A172 (cell line): ENCODE measurements at places on chromosomes 3 and 15.

GRCh38 chr3:79810581-79810980, 42.8 kb upstream of the ROBO1 start:
- DNase-seq: no peak

- no peak for DNase-seq
These were observed 83.9 kb upstream of the TGFBR2 start for GRCh38 chr3:30522476-30522875.

GRCh38 chr15:31255732-31256377, 70.8 kb upstream of the KLF13 start:
- DNase-seq: no peak

DNA sequence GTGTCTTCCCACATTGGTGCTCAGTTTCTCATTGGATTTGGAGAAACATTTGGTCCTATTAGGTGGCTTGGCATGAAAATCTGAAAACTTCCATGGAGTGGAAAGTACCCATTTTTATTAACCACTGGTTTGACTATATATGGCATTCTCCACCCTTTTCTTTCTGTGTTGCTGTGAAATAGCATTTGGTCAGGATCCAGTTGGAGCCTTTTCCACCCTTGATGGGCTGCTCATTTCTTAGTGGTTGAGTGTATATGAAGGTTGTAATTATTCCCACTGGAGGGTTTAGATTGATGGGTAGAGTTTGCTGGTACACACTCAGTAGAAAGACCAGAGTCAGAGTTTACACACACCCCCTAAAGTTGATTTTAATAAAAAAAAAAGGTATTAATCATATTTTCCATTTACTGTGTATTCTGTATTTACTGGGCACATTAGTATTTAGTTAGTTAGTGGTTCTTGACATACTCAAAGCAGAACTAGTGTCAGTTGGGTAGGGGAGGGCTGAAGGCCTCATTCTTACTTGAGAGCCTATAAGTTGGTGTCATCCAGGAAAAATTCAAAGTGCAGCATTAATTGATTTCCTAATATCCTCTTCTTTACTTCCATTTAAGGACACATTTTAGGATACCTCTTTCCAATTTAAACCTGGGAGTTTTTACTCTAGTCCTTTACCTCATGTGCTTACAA, 69.5 kb downstream of the FLNB start:
- no peak for DNase-seq

DNA sequence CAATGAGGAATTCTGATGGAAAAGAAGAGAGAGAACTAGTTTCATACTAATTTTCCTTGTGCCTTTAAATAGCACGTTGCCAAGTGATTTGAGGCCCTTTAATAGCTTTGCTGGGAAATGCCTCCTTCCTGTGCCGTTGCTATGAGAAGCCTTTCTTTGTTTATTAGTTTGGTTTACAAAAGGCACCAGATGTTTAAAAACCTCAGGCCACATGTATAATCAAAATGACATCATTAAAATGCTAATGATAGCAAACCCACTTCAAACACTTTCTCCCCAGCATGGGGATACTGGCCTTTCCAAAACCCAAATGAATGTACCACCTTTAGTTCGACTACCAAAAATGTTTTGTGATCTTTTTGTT, 50.0 kb upstream of the TBC1D23 start:
- DNase-seq: peak; percentile 16

- DNase-seq: no peak
These were observed 21.3 kb upstream of the XYLB start for GRCh38 chr3:38325256-38325655.

GRCh38 chr3:188520466-188520865, 366.5 kb downstream of the LPP start:
- DNase-seq: no peak

GRCh38 chr15:51099185-51099584, 4.5 kb upstream of the TNFAIP8L3 start:
- no peak for DNase-seq

DNA sequence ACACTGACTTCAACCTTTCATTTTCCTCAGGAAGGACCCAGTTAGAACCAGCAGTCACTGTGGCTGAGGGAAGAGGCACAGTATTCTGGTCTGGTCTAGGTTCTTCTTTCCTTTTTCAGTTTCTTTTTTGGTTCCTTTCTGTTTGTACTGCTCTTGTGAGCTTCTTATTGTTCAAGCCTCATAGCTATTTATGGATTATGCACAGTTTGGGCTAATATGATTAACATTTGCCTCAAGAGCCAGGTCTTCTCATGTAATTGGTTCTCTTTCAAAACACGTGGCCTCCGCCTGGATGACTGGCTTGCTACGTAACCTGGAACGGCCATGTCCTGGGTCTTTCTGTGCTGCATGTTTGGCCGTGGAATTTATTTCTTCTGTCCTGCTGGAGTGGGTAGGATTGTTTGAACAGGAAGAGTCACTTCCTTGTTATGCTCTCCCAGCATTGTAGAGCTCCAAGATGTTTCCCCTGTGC, 43.3 kb downstream of the RBMS3 start:
- DNase-seq: peak; percentile 71
